Activated T-cell treated with anti-CD3 and anti-CD28 coated beads, Interleukin-2, amount 50 U/mL, for 1 hour (primary cell): ENCODE measurements at places on chromosomes 13 and 19.

DNA sequence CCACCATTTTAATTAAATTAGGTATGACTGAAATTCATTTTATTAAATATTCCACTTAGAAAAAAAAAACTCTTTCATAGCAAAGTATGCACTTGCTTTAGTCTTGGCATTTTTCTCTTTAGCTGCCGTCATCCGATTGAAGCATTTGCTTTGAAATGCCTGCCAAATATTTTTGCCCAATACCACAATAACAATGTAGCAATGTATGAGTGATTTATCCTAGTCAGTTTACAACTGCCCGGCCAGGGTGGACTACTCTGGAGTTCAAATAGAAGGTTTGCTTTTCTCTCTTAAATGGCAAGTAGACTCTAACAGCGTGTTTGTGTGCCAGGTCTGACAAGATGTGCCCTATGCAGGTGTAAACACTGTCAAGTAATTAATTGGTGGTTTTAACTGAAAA, 675.3 kb upstream of the SGCG start:
- no peak for DNase-seq

DNA sequence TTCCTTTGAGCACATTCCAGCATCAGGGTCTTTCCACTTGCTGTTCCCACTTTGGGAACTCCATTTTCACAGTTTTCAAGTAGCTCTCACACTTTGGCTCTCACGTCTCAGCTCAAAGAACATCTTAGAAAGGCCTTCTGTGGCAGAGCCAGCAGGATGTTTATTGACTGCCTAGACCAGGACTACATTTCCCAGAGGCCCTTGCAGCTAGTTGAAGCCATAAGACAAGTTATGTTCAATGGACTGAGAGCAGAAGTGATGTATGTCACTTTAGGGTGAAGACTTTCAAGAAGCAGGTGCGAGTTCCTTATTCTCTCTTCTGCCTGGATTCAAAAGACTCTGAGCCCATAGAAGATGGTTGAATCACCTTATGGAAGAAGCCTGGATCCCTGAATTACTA, 4.3 kb upstream of the HAUS5 start:
- DNase-seq: no peak

DNA sequence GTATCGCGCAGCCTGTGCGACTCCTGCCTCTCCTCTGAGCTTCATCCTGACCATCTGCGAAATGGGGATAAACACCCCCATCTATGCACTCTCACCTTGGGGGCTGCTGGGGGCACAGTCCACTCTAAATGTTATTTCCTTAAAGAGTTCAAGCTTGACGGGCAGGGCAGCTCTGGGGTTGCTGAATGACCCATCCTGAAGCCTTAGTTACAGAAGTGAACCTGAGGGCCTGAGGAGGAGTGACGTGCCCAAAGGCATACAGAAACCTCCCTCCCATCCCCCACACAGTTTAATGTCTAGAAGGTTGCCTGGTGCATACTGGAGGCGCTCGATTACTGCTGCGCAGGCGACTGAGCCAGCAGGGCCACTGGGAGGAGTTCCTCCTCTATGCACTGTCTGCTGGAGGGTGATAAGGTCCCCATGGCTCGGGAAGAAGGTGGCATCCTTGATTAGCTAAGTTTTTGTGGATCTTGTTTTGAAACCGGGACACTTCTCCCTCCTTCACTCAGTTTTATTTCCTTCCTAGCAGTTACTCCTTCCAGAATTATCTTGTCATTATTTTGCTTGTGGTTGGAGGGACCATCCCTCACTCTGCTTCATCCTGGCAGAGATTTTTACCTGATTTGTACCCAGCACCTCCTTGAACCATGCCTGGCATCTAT, 572 bp upstream of the FKBP8 start:
- DNase-seq: peak; percentile 65

GRCh38 chr13:20466371-20466770, 59.3 kb downstream of the CRYL1 start:
- DNase-seq: no peak

DNA sequence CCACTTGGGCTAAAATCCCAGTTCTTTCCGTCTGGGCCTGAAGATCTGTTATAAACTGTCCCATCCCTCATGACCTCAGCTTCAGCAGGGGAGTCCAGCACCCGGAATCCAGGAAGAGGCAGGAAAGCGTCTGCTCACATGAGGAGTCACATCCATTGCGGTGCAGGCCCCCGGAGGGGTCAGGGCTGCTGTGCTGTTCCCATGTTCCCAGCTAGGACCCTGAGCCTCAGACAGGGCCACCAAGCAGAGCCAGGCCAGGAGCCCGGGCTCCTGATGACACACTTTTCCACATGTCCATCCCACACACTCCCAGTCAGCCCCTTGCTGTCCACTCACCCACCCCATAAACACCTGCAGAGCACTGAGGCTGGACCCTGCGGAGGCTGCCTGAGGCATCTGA, 45.3 kb upstream of the VSTM2B start:
- DNase-seq: no peak

DNA sequence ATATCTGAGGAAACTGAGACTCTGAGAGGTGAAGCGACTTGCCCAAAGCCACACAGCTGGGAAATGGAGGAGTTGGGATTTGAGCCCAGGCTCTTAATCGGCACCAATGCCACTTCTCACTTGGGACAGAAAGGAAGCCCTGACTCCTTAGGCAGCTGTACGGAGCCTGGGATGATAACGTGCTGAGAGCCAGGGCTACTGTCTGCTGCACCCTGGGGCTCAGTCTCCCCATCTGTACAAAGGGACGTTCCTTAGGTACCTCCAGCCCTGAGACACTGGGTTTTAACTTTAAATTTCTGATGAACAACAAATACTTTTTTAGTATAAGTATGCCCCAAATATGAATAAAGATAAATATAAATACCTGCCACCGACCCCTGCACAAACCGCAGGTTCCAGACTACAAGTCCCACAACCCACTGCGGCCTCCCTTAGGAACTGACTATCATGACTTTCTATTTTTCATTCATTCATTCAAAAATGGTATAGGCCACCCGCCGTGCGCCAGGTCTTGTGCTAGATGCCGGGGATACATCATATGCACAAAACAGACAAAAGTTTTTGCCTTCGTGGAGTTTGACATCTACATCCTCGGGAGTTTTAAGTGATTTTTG, 776 bp upstream of the NCLN start:
- peak; percentile 76 for DNase-seq

- DNase-seq: no peak
Measured at GRCh38 chr13:53873558-53873957, 844.9 kb downstream of the OLFM4 start.

DNA sequence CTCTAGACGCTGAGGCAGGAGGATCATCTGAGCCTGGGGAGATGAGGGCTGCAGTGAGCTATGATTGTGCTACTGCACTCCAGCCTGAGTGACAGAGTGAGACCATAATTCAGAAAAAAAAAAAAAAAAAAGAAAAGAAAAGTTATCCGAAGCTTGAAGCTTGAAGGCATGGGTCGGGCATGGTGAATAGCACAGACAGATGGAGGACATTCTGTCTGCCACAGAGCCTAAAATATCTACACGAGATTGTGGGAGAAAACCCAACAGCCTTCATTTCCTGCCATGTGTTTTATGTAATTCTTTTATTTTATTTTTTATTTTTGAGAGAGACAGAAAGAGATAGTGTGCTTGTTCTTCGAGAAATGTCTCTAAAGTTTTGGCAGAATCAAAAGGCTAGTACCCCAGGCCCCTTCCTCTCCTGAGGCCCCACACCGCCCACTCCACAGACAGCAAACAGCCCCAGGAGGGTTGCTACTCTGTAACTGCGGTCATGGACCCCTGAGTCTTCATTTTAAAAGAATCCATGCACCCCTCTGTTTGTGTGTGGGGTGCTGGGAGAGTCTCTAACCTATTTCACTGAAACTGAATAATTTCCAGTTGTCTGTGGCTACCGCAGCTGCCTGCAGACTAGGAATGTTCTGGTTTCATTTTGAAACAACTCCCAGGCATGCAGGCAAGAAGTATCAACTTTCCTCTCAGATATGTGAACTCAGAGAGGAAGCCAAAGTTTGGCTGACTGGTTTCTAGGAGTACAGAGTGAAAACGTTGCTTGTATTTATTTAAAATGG, 38.4 kb upstream of the RCBTB2 start:
- DNase-seq: no peak

GRCh38 chr19:7619671-7620441, 9.5 kb downstream of the XAB2 start:
- DNase-seq: no peak

- DNase-seq: no peak
Measured at GRCh38 chr13:30456290-30456689, 9.4 kb downstream of the HMGB1 start.

GRCh38 chr19:18591735-18592385, 3.3 kb downstream of the REX1BD start:
- no peak for DNase-seq

GRCh38 chr19:6706633-6706958, 13.9 kb downstream of the C3 start:
- DNase-seq: no peak

DNA sequence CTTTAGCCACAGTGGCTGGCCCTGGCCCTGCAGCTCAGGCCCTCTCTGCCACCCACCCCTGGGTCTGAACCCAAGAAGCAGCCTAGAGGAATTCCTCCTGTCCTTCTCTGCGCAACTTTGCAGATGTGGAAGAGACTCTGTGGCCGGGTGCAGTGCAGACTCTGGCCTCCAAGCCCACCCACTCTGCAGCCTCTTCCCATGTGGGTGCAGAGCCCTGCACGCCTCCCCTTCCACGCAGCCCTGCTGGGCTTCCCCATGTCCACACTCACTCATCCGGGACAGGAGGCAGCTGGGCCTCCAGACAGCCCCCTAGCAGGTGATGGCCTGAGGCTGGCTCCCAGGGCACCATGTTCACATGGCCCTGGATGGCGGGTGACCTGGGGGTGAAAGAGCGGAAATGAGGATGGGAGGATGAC, 2.5 kb downstream of the TEX29 start:
- DNase-seq: no peak

GRCh38 chr13:31437975-31438374, 238.2 kb downstream of the B3GLCT start:
- no peak for DNase-seq

DNA sequence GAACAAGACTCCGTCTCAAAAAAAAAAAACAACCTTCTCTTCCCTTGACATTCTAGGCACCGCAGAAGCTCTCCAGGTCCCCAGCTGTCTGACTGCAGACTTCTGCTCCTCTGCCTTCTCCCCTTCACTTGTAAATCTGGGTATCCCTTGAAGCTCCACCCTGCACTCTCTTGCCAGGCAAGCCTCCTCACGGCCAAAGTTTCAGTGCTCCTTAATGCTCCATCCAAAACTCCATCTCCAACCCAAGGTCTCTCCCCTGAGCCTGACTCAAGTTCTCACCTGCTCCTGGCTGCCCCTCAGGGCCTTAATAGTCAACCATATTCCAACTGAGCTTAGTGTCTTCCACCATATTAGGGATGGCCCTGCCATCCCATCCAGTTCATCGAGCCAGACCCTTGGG, 1.4 kb upstream of the CLDND2 start:
- DNase-seq: no peak

- no peak for DNase-seq
Measured at GRCh38 chr13:84648069-84648640, 765.9 kb upstream of the SLITRK1 start.

GRCh38 chr19:44987148-44987675, 14.1 kb upstream of the RELB start:
- DNase-seq: no peak

GRCh38 chr19:55546822-55547614, 1.7 kb upstream of the SBK3 start:
- DNase-seq: no peak

GRCh38 chr13:60327511-60327910, 69.5 kb upstream of the TDRD3 start:
- no peak for DNase-seq

DNA sequence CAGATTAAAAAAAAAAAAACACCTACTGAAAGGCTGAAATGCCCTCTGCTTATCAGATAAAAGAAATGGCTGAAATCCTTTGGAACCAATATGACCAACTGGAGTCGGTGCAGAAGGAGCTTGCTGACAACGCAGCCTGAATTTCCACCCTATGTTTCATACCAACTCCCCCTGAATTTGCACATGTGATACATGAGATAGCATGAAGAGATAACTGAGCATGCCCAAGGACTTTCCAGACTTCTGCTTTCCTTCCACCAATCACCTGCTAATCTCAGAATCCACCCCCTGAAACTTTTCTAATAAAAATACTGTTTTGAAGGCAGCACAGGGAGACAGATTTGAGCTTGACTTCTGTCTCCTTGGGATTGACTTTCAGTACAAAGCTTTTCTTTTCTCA, 32.2 kb upstream of the WDFY2 start:
- no peak for DNase-seq

DNA sequence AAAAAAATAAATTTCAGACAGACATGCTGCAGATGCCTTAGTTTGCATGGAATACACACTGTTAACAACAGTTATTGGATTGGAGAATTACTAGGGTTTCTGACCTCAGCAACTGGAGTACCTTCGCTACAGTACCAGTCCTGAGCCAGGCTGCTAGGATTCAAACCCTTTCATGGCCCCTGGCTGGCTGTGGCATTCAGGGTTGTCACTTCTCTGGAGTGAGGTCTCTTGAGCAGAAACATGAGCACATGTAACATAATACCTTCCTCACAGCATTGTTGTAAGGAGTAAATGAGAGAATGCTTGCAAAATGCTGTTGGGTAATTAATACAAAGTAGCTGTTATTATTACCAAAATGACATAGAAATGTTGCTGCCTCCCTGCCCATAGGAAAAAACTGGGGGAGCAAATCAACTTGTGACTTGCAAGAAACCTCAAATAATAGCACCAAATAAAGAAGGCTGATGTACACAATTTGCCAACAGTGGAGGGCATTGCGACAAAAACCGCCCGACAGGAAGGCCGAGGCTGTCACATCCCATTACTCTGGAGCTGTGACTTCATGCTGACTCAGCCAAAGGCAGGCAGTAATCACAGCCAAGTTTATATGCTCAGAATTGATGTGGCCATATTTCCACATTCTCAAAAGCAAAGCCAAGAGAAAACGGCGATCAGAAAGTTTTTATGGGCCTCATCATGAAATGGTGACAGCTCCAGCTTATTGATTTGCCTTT, 100.4 kb downstream of the RFC3 start:
- no peak for DNase-seq

GRCh38 chr13:34028496-34029442, 210.8 kb downstream of the RFC3 start:
- no peak for DNase-seq

- DNase-seq: no peak
Measured at GRCh38 chr19:32010071-32010470, 335.3 kb upstream of the ZNF507 start.

GRCh38 chr13:112964971-112965492, 4.0 kb upstream of the MCF2L start:
- DNase-seq: no peak

DNA sequence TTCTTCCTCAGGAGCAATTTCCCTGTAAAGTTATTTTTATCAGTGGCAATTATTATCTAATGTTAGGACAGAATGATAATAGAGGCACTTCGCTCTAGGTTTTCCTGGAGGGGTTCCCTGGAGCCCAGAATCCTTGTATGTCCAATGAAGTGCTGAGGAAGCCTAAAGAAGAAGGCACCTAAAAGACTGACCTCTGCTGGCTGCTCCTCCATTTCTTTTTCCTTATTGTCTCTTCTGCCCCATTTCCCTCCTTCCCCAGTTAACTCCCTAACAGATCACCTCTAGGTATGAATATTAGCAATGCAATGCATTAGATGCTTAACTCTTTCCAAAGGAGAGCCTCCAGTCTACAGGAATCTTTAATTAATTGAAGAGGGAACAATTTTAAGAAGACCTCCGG, 985.4 kb downstream of the DIAPH3 start:
- no peak for DNase-seq

GRCh38 chr13:66972659-66973058, 257.5 kb downstream of the PCDH9 start:
- no peak for DNase-seq

GRCh38 chr13:44135566-44135965, 238.1 kb upstream of the SERP2 start:
- DNase-seq: no peak
